Activated CD4-positive, alpha-beta T cell treated with anti-CD3 and anti-CD28 coated beads for 48 hours (primary cell): ENCODE measurements at places on chromosomes 5 and 9.

GRCh38 chr5:156103155-156103885 is 223.6 kb upstream of the SGCD start:
- no peak for DNase-seq

GRCh38 chr9:27110181-27110580 is 1.2 kb downstream of the TEK start:
- no peak for DNase-seq

DNA sequence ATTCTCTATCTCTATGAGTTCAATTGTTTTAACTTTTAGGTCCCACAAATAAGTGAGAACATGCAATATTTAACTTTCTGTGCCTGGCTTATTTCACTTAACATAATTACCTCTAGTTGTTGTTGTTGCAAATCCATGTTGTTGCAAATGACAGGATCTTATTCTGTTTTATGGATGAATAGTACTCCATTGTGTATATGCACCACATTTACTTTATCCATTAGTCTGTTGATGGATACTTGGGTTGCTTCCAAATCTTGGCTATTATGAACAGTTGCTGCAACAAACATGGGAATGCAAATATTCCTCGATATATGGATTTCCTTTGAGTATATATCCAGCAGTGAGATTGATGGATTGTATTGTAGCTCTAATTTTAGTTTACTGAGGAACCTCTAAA is 36.3 kb downstream of the MEGF9 start:
- DNase-seq: no peak

- no peak for DNase-seq
Measured at GRCh38 chr5:20554001-20554400, 566.0 kb upstream of the CDH18 start.

DNA sequence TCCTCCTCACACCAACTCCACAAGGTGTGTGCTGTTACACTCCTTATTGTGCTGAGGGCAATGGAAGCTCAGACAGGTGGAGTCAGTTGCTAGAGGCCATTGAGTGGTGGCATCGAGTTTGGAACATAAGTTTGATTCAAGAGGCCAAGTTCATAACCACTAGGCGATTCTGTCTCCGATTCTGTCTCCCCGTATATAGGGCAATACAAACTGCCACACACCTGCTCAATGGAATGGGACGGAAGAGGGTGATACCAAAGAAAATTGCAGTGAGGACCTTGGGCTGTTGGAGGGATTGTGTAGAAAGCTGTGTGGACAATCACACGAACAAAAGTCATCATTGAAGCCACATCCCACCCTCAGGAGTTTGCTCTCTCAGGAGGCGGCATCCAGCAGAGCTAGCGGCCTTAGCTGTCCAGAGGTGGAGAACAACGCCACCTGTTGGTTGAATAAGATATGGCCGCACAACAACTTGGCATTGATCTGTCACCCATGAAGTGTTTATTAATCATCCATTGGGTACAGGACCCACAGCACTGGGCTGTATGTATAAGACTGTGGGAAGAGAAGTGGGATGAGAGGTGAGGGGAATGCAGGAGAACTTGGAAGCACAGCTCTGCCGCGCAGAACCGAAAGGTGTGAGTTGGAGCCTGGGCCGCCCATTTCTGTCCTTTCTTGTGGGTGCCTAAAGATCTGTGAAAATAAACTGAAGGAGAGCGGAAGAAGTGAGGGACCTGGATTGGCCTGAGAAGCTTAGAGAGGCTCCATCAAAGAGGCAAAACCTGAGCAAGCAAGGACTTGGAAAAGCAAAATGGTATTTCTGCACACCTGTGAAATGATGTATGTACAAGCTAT is 16.1 kb upstream of the NEUROG1 start:
- peak; percentile 76 for DNase-seq

GRCh38 chr9:138112090-138112748 is 234.6 kb downstream of the CACNA1B start:
- no peak for DNase-seq

DNA sequence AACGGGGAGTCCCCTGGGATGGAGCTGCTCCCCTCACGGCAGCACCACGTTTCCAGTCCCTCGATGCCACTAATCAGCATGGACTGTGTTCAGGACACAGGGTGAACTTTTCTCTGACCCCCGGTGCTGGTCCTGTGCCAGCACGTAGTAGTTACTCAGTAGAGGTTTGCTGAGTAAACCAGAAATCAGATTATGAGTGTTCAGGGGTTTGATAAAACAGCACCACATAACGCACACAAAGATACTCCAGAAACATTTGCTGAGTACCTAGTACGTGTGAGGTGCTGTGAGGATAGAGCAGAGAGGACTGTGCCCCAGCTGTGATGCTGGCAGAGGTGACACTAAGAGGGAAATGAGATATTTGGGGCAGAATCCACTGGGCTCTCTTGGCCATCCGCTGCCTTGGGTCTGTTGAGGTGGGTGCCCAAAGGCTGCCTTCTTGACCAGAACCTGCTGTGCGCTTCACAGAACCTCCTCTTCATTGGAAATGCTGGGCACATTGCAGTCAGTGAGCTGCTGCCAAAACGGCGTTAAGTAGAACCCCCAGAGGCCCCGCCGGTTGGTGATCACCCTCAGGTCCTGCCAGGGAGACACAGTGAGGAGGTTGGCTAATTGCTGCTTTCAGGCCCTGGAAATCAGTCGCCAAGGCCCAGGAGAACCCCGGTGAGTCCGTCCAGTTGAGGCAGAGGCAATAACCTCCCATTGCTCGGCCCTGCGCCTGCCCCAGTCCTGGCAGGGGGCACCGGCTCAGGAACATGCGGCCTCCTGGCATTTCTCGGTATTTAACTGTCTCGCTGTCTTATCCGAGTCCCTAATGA is 49.4 kb downstream of the NEURL1B start:
- DNase-seq: peak; percentile 34

- no peak for DNase-seq
Measured at GRCh38 chr5:179379321-179379890, 34.1 kb upstream of the ADAMTS2 start.

DNA sequence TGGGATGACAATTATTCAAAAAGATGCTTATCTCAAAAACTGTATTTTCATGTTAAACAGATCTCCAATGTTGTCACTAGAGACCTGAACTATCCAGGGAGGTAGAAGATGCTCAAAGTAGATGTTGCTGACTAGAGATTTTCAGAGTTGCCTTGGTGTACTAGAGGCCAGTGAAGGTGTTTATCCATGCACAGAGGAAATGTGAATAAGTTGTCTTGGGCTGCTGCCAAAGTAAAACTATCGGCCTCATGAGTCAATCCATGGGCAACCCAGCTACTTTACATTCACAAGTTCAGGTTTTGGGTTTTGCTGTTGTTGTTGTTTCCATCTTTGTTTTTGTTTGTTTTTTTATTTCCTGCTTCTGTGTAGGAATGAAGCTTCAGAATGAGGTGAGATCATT is 141.1 kb upstream of the RANBP3L start:
- no peak for DNase-seq

- DNase-seq: peak; percentile 7
Measured at GRCh38 chr5:115262011-115262320, 711 bp downstream of the PGGT1B start.

GRCh38 chr5:160312960-160313727 is 780 bp upstream of the CCNJL start:
- DNase-seq: no peak

- no peak for DNase-seq
Measured at GRCh38 chr9:99054581-99054980, 50.3 kb upstream of the TGFBR1 start.

DNA sequence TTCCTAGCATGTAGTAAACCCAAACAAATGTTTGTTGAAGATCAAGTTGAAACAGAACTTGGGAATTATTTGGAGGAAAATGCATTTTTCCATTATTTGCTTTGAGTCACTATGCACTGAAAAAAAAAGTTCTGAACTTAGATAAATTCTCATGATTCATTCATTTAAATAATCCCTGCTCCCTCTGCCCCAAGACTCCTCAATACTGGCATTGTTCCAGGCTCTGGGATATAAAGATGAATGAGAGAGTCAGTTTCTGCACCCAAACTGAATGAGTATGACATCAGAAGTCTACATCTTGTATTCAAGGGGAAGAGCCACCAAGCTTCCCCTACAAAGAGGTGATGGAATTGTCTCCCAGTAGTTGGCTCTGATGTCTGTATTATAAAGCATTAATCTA is 123.9 kb downstream of the SEC61B start:
- no peak for DNase-seq

- DNase-seq: no peak
Measured at GRCh38 chr5:36607838-36608783, 1.7 kb downstream of the SLC1A3 start.

- DNase-seq: no peak
Measured at GRCh38 chr5:166102947-166103346, 2188.5 kb upstream of the WWC1 start.

DNA sequence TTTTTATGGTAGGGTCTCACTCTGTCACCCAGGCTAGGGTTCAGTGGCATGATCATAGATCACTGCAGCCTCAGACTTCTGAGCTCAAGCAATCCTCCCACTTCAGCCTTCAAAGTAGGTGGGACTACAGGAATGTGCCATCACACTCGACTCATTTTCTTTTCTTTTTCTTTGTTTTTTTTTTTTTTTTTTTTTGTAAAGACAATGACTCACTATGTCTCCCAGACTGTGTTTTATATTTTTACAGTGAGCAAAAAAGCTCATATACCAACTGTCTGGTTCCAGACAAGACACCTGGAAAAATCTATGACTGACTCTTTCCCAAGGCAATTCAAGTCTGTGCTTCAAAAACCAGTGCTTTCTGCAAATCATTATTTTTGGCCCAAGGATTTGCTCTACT is 10.8 kb upstream of the FOXD1 start:
- no peak for DNase-seq

DNA sequence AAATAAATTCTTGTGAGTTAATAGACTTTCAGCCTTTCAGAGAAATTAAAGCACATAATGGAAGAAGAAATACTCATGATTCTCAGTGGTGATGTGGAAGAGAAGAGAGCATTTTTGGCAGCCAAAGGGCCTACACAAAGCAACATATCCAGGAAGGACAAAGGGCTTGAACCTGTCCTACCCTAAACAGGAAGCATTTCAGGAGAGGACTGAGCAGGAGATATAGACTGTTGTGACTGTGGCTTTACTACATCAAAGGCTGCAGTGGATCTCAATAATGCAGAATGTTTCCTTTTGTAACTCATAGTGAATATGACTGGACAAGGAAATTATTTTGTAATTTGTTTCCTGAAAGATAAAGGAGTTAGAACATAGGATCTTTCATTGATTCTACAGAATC is 1.3 kb upstream of the PARP8 start:
- no peak for DNase-seq

GRCh38 chr9:98075332-98075805 is 18.8 kb downstream of the NANS start:
- peak; percentile 28 for DNase-seq

DNA sequence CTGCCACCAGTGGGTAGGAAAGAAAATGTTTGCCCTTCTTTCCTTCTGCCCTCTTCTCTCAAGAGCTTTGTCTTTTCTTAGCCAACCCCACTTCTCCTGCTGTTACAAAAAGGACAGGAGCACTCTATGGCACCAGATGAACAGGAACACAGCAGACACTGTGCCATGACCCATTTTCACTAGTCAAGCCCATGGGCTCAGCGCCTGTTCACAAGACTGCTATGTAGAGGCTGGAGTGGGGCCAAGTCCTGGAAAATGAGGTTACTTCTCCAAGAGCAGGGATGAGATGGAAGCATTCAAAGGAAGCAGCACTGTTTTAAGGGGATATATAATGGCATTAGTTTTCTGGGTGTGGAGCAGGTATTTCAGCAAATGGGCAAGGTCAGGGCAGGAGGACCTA is 46.8 kb upstream of the GRAMD2B start:
- no peak for DNase-seq

DNA sequence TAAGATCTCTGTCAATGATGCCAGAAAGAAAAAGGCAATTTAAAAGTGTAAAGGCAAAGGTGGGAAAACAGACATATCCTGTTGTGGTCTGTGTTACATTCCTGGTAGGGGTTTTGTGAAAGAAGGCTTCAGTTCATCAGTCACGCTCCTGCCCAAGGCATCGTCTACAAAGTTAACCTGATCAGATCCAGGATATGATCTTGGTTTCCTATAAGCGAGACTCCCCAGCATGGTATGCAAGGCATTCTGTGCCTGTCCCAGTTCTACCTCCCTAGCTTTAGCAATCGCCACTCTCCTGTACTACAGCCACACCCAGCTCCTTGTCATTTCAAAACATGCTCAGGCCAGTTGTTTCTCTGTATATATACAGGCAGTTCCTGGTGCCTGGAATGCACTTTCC is 58.0 kb upstream of the PTPN3 start:
- DNase-seq: no peak

DNA sequence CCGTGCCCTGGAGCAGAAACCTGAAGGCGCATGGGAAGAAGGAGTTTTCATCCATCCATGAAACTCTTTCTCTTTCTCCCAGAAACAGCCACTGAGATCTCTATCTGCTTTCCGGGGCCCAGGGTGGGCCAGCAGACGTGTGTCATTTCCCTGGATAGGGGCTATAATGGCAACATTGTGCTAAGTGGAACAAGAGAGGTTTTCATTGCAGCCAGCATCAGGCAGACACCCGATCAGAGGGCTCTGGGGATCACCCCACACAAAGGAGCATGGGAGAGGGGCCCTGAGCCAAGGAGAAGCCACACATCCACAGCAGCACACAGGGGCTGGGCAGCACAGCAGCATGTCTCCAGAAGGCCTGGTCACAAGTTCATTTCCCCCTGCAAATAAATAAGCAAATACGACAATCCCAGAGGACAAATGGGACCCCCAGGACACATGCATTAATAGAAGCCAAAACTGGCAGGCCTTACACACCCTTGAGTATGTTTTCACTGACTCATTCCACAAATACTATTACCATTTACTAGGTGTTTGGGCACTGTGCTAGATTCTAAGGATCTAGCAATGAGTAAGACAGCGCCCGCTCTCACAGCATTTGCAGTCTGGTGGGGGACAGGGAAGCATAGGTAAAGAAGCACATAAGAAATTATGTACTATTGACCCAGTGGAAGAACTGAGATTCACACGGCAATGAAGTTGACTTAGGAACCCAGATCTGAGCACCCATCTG is 4.3 kb upstream of the AFAP1L1 start:
- DNase-seq: no peak

DNA sequence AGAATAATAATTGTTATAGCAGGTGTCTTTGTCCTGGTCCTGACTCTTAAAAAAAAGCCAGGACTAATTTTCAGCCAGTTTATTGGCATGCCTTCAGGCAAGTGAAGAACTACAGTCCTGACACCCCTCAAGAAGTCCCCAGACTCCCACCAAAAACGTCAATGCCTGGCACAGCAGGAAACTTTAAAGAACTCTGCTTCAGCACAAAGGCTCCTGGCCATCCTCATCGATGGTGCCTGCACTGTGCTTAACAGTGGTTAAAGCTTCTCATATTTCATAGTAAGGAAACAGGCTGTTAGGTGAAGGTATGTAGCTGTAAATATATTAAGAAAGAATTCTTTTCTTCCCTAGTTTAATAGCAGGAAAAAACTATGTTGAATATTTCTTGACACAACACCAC is 280.1 kb upstream of the PUM3 start:
- DNase-seq: no peak

- no peak for DNase-seq
Measured at GRCh38 chr9:133118568-133118967, 2.5 kb downstream of the RALGDS start.

GRCh38 chr5:37891832-37892231 is 52.0 kb upstream of the GDNF start:
- no peak for DNase-seq
